ENCODE measurements at places on chromosomes 3 and 15.

DNA sequence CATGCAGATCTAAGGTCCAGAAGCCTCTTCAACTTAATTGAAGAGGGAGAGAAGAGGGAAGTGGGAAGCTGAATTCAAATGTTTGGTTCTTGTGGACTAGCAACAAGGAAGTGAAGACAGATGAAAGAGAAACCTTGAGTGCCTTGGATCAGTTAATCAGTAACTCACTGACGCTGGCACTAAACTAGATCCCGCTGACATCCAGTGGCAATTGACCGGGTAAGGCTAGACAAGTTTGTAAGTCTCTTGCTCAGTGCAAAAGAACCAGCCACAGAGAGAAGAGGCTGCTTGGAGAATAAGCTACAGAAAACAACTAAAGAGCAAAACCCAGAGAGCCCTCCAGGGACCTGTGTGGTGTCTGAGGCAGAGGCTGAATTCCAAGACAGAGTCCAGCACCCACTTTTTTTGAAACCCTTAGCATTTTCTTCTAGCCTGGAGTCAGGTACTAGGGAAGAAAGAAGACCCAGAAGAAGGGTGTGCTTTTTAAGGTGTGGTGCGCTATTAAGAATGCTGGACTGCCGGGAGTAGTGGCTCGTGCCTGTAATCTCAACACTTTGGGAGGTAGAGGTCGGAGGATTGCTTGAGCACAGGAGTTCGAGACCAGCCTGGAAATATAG lies 6.9 kb downstream of the PLCH1 start:
- no peak for DNase-seq

GRCh38 chr3:164550857-164551256 lies 527.4 kb downstream of the SI start:
- DNase-seq: no peak

DNA sequence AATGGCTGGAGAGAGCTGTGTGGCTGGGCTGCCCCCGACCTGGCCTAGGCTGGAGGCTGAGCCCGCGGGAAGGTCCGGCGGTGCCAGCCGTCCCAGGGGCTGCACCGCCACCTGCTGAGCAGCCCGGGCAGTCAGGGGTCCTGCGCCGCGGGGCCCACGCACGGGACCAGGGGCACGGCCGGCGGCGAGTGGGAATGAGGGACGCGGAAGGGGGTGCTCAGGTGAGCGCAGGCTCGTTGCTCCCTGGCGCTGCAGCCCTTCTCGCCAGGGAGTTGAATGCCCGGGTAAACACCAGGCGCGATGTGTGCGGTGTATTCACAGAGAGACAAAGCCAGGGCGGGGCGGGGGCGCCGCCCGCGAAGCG lies 666 bp upstream of the SEMA3F start:
- DNase-seq: no peak

- DNase-seq: no peak
These were observed 60.1 kb downstream of the VGLL3 start for GRCh38 chr3:86930831-86931230.

- no peak for DNase-seq
These were observed 211.2 kb downstream of the SHQ1 start for GRCh38 chr3:72636969-72637597.

- no peak for DNase-seq
These were observed 941 bp downstream of the ZBED2 start for GRCh38 chr3:111594205-111594604.

DNA sequence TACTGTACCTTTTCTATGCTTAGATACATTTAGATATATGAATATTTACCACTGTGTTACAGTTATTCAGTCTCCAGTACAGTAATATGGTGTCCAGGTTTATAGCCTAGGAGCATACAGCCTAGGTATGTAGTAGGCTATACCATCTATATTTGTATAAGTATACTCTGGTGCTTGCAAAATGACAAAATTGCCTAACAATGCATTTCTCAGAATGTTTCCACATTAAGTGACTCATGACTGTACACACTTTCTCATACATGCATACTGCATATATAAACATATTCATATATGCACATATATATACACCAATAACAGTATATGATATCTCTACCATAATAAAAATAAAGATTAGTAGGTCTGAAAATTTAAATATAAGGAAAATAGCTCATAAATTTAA lies 169.3 kb downstream of the DPH6 start:
- no peak for DNase-seq

- DNase-seq: no peak
These were observed 292.8 kb downstream of the MEX3B start for GRCh38 chr15:81752974-81753373.

DNA sequence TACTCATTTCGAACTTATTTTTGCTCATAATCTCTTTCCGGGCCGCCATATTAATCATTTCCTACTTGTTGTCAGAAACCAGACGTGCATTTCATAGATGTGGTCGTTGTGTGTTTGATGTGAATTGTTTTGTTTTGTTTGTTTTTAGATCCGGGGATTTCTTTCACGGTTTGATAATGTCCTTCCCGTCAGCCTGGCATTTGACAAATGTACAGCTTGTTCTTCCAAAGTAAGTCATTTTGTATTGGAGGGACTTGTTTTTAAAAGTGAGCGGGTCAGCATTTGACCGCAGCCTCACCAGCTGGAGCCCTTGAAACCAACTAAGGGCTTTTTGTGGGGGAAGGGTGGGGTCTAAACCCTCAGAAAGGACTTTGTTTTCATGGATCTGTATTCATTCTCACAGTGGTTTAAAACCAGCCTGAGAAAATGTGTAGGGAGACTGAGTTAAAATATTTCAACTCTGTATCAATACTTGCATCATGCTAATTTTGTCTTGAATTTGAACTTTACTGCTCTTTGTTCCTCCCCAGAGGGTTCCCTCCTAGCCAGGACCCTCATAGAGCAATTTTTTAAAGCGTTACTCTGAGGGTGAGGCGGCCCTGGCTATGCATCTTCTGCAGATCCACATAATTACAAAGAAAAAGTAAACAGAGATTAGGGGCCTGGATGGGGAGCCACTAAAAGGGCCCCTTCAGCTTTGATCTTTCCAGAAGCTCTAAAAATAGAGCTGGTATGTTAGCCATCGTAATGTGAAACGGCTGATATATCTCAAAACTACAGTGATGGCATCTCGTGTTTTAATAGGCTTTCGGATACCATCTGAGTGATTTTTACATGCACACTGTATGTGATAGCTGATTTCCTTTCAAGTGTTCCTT lies 107.9 kb downstream of the ATG7 start:
- no peak for DNase-seq

DNA sequence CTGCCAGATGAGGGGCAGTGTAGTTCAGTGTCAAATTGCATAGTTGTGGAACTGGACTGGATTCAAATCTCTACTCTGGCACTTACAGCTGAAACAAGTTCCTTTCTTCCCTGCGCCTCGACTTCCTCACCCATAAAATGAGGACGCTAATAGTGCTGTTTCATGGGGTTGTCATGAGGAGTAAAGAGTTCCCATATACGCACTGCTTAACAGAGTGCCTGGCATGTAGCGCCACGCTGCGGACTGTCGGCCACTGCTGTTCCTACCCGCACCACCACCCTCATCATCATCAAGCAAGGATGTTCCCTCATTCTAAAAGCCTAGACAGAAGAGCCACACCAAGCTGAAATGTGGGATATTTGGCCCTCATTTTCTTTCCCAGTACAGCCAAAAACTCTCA lies 91.9 kb downstream of the CHDH start:
- no peak for DNase-seq

DNA sequence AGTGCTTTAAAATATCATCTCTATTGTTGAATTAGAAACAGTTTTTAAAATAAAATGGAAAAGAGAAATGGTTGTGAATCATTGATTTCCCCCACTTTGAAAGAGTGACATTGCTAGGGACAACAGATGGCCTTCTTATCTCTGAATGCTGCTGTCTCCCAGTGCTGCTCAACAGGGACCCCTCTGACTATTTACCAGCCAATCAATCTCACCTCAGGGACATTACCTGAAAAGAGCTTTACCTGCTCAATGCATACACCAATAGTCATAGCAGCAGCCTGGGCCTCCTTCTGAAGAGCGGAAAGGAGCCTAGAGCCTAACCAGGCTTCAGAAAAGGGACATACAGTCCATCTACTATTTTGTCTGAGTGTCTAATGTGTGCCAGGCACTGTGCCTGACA lies 162.8 kb downstream of the CGGBP1 start:
- no peak for DNase-seq

- DNase-seq: no peak
These were observed 10.4 kb downstream of the TGM5 start for GRCh38 chr15:43256341-43256740.

DNA sequence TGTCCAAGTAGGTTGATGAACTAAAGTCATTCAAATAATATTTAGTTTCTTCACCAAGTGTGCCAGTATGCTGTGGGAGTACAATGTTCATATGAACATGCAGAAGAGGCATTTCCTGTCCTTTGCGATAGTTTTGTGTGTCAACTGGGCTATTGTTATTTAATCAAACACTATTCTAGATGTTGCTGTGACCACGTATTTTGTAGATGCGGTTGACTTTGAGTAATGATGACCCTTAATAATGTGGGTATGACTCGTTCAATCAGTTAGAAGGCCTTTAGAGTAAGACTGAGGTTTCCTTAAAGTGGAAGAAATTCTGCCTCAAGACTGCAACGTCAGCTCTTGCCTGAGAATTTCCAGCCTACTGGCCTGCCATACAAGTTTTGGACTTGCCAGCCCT lies 470.7 kb upstream of the CBLB start:
- no peak for DNase-seq
